ENCODE measurements at places on chromosomes 5 and 9. TPM values are rescaled to one million over a fixed set of nuclear protein-coding genes. Genes with fewer than 3 reads are reported as not detected.

Gene SHC3
- not detected for polyA plus RNA-seq

Gene AQP7
- polyA plus RNA-seq = not detected

Gene ADAMTS13
- polyA plus RNA-seq = 0.41 TPM

Gene NMUR2
- polyA plus RNA-seq = not detected

- H3K27ac ChIP-seq = no peak overlapping the region
- no peaks in the 10 kb centered on the region for H3K4me1 ChIP-seq
- no peak overlapping the region for H3K4me3 ChIP-seq
- no peak for DNase-seq
- no peaks in the 10 kb centered on the region for H3K36me3 ChIP-seq
Measured at GRCh38 chr5:169024421-169024820, 276.5 kb downstream of the SLIT3 start.

GRCh38 chr9:4193391-4193790 lies 106.5 kb downstream of the GLIS3 start:
- peaks cover 4% of the 10 kb centered on the region for H3K4me1 ChIP-seq
- DNase-seq = no peak
- peaks cover 5% of the 10 kb centered on the region for H3K36me3 ChIP-seq
- no peak overlapping the region for H3K4me3 ChIP-seq
- no peaks in the 10 kb centered on the region for H3K27me3 ChIP-seq

GRCh38 chr5:87674235-87674634 lies 261.5 kb upstream of the CCNH start:
- no peak for DNase-seq
- no peaks in the 10 kb centered on the region for H3K36me3 ChIP-seq
- no peak overlapping the region for H3K27ac ChIP-seq
- H3K4me1 ChIP-seq = no peaks in the 10 kb centered on the region
- H3K27me3 ChIP-seq = no peaks in the 10 kb centered on the region
- H3K4me3 ChIP-seq = no peak overlapping the region

DNA sequence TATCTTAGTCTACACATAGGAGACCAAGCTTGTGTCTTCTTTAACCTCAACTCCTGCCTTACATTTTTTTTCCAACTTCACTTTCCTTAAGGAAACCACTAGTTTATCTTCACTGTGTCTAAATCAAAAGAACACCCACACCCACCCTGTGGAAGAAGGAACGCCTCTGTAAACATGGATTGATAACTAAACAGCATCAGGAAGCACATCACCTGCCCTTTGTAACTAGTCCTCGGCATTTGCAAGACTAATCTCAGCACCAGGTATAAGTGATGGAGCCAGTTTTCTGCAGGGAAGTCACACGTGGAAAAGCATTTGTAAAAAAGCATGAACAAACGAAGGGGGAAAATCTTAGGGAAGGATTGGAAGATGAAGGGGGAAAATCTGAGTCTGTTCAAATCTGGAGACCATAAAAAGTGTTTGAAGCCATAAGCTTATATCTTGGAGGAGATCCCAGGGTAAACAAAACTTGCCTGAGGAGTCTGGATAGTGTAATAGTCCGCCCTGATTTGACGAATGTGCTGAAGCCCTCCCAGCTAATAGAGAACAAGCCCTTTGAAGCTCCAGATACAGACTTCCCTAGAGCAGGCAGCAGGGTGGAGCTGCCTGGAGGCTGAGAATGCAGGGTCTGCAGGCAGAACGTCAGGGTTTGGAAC lies 117.3 kb upstream of the LHFPL2 start:
- DNase-seq = no peak
- no peak overlapping the region for H3K4me3 ChIP-seq
- H3K4me1 ChIP-seq = no peaks in the 10 kb centered on the region
- no peaks in the 10 kb centered on the region for H3K36me3 ChIP-seq

- no peaks in the 10 kb centered on the region for H3K27me3 ChIP-seq
- H3K27ac ChIP-seq = no peak overlapping the region
- no peaks in the 10 kb centered on the region for H3K36me3 ChIP-seq
- no peak for DNase-seq
Measured at GRCh38 chr5:1182633-1183423, 18.6 kb upstream of the SLC6A19 start.

DNA sequence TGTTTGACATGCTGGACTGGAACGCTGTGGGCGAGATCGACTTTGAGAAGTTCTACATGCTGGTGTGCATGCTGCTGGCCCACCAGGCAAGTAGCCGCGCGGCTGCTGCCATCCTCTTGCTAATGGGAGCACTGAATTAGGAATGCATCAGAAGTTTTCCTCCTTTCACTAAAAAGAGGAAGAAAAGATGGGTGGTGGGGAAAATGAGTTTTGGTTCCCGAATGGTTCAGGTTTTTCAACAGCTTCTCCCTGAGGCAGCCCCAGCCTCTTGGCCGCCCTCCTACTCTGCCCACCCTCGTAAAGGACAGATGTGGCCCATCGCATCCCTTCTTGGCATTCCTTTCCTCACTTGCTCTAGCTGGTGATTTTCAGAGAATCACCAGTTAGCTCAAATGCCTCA lies 5.5 kb downstream of the EFCAB9 start:
- H3K4me3 ChIP-seq = no peak overlapping the region
- H3K27ac ChIP-seq = no peak overlapping the region
- H3K36me3 ChIP-seq = no peaks in the 10 kb centered on the region
- DNase-seq = no peak

GRCh38 chr5:142644640-142645361 lies 41.1 kb downstream of the FGF1 start:
- no peak for DNase-seq
- H3K4me1 ChIP-seq = no peaks in the 10 kb centered on the region
- peaks cover 1% of the 10 kb centered on the region for H3K27me3 ChIP-seq
- H3K36me3 ChIP-seq = no peaks in the 10 kb centered on the region

GRCh38 chr5:4197151-4197550 lies 601.5 kb downstream of the IRX1 start:
- no peak for DNase-seq
- no peaks in the 10 kb centered on the region for H3K36me3 ChIP-seq
- H3K27me3 ChIP-seq = no peaks in the 10 kb centered on the region
- no peak overlapping the region for H3K4me3 ChIP-seq
- no peaks in the 10 kb centered on the region for H3K4me1 ChIP-seq
- H3K27ac ChIP-seq = no peak overlapping the region

All from naive thymus-derived CD8-positive, alpha-beta T cell (primary cell).